ENCODE measurements at places on chromosomes 6 and 20. TPM values are rescaled to one million over a fixed set of nuclear protein-coding genes. Genes with fewer than 3 reads are reported as not detected.

TSPO2 gene
- not detected for total RNA-seq

DNA sequence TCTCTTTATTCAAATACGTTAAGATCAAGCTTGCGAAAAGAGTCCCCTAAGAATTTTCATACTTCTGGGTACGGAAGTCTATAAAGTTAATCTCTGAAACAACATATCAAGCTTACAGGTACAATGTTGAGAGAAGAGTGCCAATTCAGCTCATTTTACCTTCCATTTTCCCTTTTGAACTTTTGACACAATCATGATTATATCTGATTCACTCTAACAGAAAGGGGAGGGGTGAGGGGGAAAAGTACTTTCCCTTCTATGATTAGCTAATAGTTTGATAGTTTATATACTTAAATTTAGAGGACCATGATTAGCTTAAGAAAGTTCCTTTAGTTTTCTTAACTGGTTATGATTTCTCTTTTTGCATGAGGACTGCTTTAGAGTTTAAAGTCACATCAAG, 33.5 kb downstream of the SNX3 start:
- DNase-seq = no peak

CALHM6 gene
- total RNA-seq = 13.9 TPM

GRCh38 chr6:16602035-16602434, 159.2 kb downstream of the ATXN1 start:
- peak; percentile 54 for DNase-seq

- no peak for DNase-seq
Measured at GRCh38 chr20:41369673-41370072, 3.1 kb upstream of the EMILIN3 start.

GRCh38 chr6:156256161-156256560, 521.0 kb upstream of the ARID1B start:
- peak; percentile 14 for DNase-seq

GRCh38 chr6:42338744-42339222, 112.9 kb downstream of the TRERF1 start:
- DNase-seq = no peak

SLC17A9 gene
- 17.5 TPM for total RNA-seq

DNA sequence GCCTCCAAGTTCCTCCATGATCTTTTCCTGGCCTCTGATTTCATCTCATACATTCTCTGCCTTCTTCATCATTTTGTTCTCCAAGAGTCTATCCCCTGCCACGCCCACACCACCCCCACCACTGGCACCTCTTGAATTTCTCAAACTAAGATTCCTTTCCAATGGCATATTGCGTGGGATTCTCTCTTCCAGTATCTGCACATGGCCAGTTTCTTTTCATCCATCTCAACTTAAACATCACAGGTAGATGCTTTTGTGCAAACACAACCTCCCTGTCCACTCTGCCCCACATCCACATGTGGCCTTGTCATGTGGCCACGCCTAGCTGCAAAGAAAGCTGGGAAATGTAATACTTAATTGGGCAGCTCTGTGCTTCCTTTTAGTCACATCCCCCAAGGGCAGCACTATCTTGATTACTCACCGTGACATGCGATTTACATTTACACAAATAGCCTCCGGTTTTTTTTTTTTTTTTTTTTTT, 33.4 kb upstream of the ZMYND8 start:
- DNase-seq = no peak

DNA sequence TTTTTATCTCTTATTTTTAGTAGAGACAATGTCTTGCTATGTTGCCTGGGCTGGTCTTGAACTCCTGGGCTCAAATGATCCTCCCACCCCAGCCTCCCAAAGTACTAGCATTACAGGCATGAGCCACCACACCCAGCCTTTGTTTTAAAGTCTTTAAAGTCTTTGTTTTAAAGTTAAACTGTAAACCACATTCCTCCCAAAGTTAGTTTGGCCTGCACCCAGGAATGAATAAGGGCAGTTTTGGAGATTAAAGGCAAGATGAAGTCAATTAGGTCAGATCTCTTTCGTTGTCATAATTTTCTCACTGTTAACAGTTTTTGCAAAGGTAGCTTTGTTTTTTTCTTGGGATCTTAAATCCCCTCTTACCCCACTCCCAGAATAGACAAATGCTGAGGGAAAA, 63.8 kb downstream of the UBR2 start:
- DNase-seq = no peak

- no peak for DNase-seq
Measured at GRCh38 chr6:51147756-51148155, 329.1 kb downstream of the TFAP2B start.

GRCh38 chr6:32288426-32288825, 64.6 kb upstream of the NOTCH4 start:
- DNase-seq = no peak

C20orf202 gene
- total RNA-seq = 0.19 TPM

GRCh38 chr20:32970973-32971300, 33.3 kb downstream of the SUN5 start:
- DNase-seq = no peak

GRM1 gene
- total RNA-seq = not detected

DNA sequence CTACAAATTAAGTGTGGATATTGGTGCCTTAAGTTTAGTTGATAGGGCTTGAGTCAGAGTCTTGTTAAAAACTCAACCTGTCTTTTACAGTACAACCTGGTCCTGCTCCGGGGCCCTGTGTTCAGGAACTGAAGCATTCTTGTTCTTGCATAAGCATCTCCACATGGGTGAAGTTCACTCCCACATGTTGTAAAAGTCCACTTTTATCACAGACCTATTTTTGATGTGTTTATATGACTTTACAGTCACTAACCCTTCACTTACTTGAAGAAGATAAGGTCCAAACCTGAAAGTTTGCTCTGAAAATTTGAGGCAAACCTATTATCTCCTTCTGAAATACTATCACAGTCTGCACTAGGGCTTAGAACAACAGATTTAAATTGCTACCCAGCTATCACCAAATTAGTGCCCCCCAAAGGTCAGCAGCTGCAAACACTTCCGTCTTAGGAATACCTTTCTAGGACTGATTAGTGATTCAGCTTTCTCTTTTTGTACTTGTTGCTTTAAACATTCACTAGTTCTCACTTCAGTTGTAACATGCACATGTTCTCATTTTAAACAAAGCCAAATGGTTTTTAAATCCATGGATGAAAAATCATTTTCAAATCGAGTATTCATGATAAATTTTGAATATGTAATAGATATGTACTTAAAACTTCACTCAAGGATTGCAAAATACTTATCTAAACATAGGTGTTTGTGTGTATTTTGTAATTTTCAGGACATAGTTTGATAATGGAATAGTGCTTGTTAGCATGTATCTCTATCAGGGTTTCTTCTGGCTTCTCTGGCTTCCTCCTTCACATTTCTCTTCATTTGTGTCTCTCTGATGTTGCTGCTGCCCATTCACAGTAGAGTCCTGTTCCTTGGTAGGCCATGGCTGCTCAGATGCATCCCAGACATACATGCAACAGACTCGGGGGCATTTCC, 469.8 kb upstream of the SOX4 start:
- no peak for DNase-seq

DNA sequence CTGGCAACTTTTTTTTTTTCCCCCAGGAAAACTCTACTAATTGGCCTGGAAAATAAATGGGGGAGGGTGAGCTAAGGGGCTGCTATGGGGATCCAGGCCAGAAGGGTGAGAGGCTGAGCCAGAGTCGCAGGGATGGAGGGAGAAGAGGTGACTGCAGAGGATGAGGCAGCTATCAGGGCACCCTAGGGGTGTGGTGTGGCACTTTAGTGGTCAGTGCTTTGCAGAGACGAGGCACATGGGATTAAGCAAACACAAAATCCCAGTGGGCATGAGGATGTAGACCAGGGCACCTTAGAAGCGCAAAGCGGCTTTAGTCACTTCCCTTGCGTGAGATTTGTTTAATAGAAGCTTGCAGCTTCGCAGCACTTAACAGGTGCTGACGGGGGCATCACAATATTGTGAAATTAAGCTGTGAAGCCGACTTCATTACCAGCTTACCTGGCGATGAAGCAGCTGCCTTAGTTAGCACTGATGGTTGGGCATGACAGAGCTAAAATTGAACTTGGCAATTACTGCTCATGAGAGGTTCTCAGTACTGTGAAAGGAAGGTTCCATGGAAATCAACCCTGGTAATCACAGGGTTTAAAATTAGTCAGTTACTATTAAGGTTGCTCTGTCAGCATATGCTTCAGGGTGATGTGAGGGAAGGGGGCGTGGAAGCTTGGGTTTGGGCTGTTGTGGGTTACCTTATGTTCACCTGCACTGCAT, 26.0 kb downstream of the TOX2 start:
- DNase-seq = no peak

DEFB123 gene
- total RNA-seq = not detected

DNA sequence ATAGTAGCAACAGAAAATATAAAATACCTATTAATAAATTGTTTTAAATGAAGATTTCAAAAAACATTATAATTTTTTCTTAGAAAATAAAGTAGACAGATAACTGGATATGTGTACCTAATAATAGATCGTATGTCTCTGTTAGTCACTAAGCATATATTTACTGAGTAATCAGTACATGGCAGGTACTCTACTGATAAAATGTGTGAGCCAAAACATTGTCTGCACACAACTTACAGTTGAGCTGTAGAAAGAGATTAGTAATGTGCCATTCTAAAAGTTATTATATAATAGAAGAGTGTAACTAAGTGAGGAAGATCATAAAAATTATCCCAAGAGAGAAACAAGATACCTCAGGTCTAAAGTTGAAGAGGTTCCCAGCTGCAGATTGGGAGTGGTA, 929.9 kb upstream of the EPHA7 start:
- DNase-seq = no peak

MATN4 gene
- 1.4 TPM for total RNA-seq

GRCh38 chr20:3042625-3043024, 797 bp upstream of the GNRH2 start:
- no peak for DNase-seq

DNA sequence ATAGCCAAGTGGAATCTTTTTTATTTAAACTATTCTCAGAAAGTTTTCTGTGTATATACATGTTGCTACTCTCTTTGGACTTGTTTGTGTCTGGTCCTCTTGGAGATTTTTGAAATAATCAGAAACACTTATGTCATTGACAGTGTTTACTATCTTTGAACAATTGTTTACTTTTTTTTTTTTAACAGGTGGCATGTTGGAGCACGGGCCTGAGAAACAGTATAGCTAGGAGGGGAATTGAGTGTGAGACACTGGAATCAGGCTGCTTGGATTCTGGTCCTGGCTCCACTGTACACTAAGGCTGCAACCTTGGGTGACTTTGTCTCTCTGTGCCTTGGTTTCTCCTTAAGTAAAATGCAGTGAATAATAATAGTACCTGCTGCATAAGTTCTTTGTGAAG, 279.6 kb downstream of the PRL start:
- no peak for DNase-seq

MAS1 gene
- 0.02 TPM for total RNA-seq

DNA sequence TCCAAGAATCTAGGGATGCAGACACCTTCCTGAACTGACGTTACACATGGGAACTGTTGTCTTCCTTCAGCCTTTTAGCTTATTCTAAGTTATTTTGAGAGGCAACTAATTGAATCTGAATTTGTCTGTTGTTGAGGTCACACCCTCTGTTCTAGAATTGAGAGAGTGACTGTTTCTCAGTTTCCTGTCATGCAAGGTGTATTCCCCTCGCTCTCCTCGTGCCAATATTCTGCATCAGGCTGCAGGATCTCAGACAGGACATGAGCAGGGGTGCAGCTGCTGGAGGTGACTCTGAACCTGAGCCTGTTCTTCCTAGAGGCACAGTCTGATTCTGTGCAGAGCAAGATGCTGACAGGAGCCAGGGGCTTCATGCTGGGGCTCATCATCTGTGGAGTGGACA, 52.5 kb downstream of the HLA-DPB1 start:
- DNase-seq = no peak

GDAP1L1 gene
- total RNA-seq = not detected

DNA sequence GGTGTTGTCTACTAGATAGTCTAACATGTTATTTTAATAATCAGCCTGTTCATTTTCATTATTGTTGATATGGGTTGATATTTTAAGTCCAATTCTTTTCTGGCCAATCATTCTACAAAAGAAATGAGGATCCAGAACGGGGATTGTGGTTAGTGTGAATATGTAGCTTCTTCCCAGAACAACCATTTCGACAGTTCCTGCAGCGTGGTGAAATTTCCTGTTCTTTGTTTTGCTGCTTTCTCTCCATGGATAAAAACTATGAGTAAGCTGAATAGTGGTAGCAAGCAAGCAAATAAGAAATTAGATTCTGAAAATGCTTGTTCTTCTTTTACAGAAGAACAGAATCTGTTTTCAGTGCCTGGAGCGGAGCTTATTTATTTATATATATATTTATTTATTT, 65.5 kb upstream of the F13A1 start:
- DNase-seq = no peak

MYMX gene
- total RNA-seq = not detected

- no peak for DNase-seq
Measured at GRCh38 chr6:139699911-139700310, 325.5 kb upstream of the CITED2 start.

ECT2L gene
- total RNA-seq = not detected

- no peak for DNase-seq
Measured at GRCh38 chr6:45606831-45607400, 229.2 kb upstream of the SUPT3H start.

ADGB gene
- total RNA-seq = not detected

LY6G6D gene
- total RNA-seq = not detected

- no peak for DNase-seq
Measured at GRCh38 chr6:56808871-56809359, 146.0 kb upstream of the BEND6 start.
